NCI-H82 (cell line): ENCODE measurements at places on chromosomes 13 and 19.

- DNase-seq = no peak
Measured at GRCh38 chr19:35727956-35728706, 10.3 kb downstream of the KMT2B start.

DNA sequence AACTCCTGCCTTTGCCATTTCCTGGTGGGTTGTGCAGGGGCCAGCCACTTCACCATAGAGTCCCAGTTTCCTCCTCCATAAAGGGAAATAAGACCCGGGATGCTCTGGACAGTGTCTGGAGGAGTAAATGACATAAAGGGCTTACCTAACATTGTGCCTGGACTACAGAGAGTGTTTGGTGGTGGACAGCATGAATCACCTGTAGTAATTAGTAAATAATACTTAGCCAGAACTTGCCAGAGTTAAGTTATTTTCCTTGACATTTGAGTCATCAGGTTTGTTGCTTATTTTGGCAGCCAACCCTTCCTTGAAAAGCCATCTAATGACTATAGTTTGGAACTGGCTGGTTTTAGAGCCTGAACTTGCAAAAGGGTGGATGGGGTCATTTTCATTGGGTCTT, 159.2 kb downstream of the SLC7A1 start:
- DNase-seq = no peak

- no peak for DNase-seq
Measured at GRCh38 chr19:56295531-56296455, 18.8 kb downstream of the ZSCAN5A start.

- no peak for DNase-seq
Measured at GRCh38 chr19:32651729-32652140, 23.2 kb downstream of the ANKRD27 start.

- peak; percentile 41 for DNase-seq
Measured at GRCh38 chr19:38024992-38025908, 118.2 kb downstream of the SIPA1L3 start.

GRCh38 chr19:1416014-1416841, 8.8 kb downstream of the DAZAP1 start:
- DNase-seq = no peak

DNA sequence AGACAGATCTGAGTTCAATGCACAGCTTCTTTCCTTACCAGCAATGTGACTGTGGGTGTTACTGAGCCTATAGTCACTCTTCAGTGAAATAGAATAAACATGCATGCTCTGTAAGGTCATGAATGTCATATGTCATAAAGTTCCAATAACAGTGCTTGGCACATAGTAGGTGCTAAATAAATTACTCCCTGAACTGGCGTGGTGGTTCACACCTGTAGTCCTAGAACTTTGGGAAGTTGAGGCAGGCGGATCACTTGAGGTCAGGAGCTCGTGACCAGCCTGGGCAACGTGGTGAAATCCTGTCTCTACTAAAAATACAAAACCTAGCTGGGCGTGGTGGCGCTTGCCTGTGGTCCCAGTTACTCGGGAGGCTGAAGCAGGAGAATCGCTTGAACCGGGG, 13.2 kb downstream of the WBP4 start:
- DNase-seq = no peak

GRCh38 chr19:2680808-2681207, 21.7 kb downstream of the GNG7 start:
- no peak for DNase-seq

GRCh38 chr19:31144075-31144870, 205.0 kb downstream of the TSHZ3 start:
- no peak for DNase-seq

DNA sequence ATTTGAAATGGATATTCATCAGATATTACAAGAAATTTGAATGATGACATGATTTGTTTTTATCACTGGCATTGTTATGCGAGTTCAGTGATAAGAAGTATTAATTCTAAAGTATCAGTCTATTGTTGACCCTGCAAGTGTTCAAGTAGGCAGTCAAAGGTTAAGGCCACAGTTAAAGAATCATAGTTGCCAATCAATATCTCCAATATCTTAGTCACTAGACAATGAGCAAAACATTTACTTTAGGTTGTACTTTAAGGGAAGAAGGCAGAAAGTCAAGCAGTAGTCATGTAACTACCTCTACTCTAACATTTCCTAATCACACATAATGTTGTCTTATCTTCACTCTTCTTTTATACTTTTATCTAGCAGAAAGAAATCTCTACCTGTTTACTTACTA, 709.8 kb downstream of the PCDH17 start:
- DNase-seq = no peak

DNA sequence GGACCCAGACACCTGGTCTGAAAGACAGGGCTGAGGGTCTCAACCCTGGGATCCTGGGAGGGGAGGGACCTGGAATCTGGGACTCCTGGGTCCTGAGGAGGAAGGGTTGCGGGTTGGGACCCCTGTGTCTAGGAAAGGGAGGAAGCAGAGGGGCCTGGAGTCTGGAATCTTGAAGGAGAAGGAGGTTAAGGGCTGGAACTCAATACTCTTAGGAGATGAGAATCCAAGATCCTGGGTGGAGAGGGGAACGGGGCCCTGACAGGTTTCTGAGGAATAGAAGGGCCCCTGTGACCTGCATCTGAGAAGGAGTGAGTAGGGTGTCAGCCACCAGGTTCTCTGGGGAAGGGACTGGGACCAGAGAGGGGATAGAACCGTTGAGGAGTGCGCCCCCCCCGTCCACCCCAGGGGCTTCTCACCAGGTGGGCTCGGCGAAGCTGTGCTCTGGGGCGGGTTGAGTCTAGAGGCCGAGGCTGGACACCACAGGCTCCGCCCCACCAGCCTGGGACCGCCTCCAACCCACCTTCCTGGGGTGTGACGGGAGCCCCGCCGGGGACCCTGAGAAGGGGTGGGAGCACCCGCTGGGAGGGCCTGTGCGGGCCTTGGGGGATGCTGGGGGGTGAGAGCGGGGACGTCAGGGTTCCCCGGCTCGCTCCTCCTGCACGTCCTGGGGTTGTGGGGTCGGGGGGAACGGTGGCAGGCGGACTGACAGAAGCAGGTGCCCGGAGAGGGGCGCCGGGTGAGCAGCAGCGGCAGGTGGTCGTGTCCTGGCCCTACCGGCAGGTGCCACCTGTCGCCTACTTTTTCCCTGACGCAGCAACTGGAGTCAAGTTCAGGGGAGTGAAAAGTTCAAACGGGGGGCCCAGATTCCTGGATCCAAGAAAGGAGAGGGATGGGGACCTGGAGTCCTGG, at the start of gene MAMSTR:
TSS of gene MAMSTR (minus strand) at position 463 of the 909 bp plus-strand sequence. CDS start 694 bp downstream, outside the sequence.
- no peak for DNase-seq

DNA sequence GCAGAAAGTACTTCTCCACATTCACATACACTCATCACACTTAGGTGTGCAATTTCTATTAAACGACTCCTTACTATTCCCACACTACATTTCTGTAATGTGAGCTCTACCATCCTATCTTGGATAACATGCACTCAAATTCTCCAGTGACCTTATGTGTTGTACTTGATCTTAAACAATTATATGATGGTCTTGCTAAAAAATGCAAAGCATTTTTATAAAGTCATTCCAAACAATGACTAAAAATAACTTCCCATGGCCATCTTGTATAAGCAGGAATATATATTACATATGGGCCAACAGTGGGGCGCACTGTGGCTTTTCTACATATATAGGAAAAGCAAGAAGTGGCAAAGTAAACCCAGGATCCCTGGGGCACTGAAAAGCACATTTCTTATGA, 155.5 kb downstream of the FLT1 start:
- DNase-seq = no peak

DNA sequence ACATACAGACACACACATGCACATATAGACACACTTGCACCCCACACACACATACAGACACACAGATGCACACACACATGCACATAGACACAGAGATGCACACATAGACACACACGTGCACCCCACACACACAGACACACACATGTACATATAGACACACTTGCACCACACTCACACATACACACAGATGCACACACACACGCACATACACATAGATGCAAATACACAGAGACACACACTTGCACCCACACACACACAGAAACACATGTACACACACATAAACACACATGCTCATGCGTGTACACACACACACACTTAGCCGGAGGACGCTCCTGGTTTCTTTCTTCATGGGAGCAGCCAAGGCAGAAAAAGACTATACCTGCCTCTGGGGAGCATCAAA, 10.0 kb downstream of the COL4A2 start:
- DNase-seq = no peak

DNA sequence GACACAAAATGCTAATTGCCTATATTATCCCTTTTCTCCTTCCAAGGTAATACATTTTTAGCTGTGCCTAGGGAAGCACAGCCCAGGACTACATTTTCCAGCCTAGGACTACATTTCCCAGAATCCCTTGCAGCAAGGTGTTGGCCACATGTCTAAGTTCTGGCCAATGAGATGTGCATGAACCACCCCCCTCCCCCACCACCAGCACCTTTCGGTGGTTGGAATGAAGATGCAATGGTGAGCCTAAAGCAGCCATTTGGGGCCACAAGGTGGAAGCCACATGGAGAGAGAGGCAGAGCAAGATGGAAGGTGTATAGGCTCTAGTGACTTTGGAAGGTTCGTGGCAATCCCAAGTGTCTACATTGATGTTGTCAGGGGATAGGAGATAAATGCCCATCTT, 16.2 kb downstream of the UNC13A start:
- DNase-seq = peak; percentile 87

DNA sequence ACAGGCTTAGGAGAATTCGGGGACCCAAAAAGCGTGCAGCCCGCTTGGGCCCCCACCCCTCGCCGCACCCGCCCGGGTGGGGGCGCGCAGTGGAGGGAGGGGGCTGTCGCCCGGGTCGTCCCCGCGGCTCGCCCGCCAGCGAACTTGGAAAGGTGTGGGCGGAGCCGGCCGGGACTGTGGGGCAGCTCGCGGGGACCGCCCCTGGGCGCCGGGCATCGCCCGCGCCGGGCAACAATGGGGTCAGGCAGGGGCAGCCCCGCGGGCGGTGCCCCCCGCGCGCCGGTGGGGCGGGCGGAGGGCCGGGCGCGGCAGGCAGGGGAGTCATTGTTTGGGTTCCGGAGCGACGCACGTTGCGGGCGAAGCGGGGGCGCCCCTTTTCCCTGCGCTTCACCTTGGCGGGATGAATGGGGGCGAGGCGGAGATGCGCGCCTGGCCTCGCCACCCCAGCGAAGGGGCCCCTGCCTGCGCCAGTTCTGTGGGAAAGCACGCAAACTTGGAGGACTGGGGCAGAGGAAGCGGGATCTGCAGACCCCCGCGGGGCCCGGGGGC, 647 bp upstream of the KLF12 start:
- DNase-seq = peak; percentile 82

DNA sequence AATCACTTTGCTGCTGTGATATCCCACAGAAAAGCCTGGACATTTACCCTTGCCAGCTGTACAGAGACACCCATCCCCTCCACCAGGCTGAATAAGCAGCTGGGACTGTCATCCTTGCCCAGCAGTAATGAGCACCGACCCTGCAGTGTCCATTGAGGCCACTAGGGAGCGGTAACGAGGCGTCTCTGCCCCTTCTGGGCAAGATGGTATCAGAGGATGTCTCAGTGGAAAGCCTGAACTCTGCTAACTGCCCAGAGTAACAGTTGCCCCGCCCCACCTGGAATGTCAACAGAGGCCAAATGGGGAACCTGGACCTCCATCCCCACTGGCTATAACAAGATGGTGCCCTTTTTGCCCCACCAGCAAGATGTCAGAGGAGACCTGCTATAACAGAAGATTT, 22.8 kb upstream of the CEACAM20 start:
- peak; percentile 70 for DNase-seq

DNA sequence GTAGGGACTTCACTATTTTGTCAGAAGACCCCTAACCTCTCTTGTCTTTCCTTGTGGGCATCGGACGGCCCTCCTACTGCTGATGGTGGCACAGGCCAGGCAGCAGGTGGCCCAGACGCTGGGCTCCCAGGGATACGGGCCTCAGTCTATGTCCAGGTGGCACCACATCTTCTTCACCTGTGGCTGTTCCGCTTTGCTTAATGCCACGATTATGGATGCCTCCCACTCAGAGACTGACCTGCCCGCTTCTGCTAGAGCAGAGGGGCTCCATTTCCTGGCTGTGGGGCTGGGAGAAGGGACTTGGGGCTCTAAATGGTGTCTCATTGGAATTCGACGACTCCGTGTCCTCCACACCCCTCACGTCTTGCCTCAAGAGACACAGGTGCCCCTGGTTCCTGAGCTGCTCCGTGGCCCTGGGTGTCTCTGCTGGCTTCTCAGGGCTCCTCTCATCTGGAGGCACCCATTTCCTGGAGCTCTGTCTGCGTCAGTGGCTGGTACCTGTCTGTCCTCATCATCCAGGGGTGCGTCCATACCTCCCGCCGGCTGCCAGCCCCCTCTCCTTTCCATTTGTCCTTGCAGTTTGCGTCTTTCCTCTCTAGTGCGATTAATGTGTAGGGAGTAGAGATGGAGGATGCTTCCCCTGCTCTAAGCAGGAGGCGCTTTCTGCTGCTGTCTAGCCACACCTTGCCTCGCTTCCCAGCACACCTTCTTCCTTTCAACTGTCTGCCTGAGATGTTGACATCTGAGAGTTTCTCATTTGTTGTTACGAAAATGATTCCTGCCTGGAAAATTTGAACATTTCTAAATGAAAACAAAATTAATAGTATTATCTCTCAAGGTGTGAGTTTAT, 63.4 kb downstream of the TEX29 start:
- DNase-seq = no peak

GRCh38 chr19:7505288-7505681, 10.6 kb upstream of the ZNF358 start:
- DNase-seq = no peak

- DNase-seq = peak; percentile 77
Measured at GRCh38 chr13:32883474-32883873, 132.7 kb upstream of the KL start.

GRCh38 chr19:54633401-54633800, 3.1 kb downstream of the LILRB1 start:
- no peak for DNase-seq

- DNase-seq = no peak
Measured at GRCh38 chr13:72062566-72062965, 195.6 kb upstream of the DACH1 start.

DNA sequence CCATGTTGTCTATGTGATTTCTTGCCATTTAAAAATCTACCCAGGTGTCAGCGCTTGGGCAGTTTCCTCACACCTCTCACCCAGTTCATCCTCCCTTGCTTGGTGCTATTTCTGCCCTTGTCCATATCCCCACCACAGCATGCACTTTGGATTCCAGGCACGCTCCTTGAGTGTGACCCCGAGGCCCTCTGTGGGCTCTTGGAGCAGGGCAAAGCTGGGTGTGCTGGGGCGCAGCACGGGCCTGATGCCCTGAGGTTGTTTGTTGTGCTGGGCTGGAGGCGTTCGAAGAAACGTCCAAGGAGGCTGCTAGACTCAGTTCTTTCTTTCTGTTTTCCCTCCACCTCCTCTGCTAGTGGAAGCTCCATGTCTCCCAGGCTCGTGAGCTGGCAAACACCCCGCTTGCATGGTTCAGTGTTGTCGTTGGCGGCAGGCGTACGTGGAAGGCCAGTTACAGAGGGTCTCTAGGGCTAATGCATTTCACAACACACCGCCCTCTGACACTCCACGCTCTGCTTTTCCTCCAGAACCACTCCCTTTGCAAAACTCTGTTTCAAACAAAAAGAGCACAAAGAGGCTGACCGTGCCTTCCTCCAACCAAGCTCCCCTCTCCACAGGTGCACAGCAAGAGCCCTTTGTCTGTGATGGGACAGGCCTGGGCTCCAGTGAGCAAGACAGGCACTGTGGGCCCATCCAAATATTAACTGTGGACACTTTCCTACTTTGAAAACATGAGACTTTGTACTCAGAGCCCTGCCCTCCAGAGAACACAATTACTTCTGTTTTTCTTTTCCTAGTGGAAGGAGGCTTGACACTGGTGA, 117.7 kb upstream of the GJB6 start:
- no peak for DNase-seq
